ENCODE measurements at places on chromosomes 11 and 22.

GRCh38 chr22:37244922-37245722 lies 1.1 kb upstream of the RAC2 start:
- peak; percentile 50 for DNase-seq

GRCh38 chr11:94909371-94909820 lies 64.0 kb downstream of the CWC15 start:
- DNase-seq = no peak

DNA sequence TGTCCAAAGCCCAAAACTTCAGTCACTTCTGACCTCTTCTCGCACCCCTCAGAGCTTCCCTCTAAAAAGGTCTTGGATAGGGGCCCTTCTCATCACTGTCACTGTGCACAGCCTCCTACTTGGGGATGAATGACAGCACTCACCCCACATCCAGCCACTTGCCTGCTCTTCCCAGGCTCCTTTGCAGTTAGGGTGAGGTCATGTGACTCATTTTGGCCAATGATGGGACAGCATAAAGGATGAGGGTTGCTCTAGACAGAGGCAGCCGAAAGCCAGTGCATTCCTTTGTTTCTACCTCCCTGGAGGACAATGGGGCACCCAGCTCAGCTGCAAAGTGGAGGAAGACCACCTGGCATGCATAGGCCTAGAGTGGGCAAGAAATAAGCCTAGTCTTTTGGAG lies 1413.3 kb downstream of the TBC1D22A start:
- no peak for DNase-seq

DNA sequence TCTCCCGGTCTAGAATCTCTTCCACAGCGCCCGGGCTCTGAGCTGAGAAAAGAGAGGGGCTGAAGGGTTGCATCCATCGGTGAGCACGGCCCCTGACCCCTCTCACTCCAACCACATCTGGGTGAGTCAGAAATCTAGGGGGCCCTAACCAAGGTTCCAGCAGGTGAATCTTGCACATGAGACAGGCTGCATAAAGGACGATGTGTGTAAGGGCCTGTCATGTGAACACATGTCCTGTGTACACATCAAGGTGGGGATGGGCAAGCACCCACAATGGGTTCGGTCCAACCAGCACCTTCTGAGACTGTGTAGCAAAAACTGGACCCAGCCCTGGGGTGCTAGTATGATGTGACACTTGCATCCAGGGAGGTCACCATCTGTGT lies 1.2 kb downstream of the BET1L start:
- no peak for DNase-seq

Data from hematopoietic multipotent progenitor cell treated with erythropoietin and hydrocortisone succinate and interleukin-3 and kit ligand, for 6 days (in vitro differentiated cells).